Mucosa of gallbladder (tissue), 1 donor: ENCODE measurements at places on chromosomes 11 and 22.

DNA sequence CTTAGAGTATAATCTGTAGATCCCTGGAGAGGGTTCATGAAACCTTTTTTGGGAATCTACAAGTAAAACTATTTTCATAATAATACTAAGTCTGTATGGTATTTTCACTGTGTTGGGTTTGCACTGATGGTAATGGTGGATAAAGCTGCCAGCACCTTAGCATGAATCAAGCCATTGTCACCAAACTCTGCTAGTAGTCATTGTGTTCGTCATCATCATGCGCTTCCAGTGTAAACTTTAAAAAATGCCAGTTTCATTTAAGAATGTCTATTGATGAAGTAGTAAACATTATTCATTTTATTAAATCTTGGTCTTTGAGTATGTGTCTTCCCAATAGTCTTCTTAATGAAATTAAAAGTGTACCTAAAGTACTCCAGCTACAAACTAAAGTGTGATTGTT is 15.0 kb downstream of the ALKBH3 start:
- DNase-seq = no peak

GRCh38 chr22:43889201-43889859 is 2.5 kb downstream of the PNPLA5 start:
- DNase-seq = no peak

- DNase-seq = no peak
These were observed 32.7 kb downstream of the DAGLA start for GRCh38 chr11:61712846-61713245.

- no peak for DNase-seq
These were observed 71.0 kb downstream of the SYN3 start for GRCh38 chr22:32987081-32987631.

- DNase-seq = no peak
These were observed 98.0 kb downstream of the SLC36A4 start for GRCh38 chr11:93099806-93100205.
